ENCODE measurements at places on chromosomes 5 and 9. TPM values are rescaled to one million over a fixed set of nuclear protein-coding genes. Genes with fewer than 3 reads are reported as not detected.

The RMRP gene
- total RNA-seq, result 4,639 TPM

The GARIN3 gene
- not detected for total RNA-seq

DNA sequence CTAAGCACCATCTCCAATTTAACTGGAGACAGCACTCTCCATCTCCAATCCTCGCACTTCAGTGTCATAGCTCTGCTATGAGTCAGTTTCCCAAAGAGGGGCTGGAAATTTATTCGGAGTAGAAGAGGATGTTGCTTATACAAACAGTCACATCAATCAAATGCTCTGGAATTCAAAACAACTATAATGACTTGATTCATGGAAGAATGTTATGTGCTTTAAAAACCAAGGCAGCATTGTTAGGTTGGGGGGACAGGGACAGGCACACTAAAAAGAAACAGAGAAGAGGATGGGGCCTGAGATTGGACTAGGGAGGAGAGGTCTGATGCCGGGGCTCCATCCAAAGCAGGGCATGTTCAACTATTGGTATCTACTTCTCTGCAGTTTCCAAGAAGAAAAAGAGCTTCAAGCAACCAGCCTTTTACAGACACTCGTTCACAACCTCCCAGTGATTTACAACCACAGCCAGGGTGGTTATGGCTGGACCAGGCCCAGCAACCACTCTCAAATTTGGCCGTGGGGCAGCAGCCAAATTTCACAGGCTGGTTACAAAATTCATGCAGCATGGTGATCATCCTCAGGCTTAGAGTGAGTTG is 117.5 kb upstream of the ZNF366 start:
- DNase-seq, result peak; percentile 22

DNA sequence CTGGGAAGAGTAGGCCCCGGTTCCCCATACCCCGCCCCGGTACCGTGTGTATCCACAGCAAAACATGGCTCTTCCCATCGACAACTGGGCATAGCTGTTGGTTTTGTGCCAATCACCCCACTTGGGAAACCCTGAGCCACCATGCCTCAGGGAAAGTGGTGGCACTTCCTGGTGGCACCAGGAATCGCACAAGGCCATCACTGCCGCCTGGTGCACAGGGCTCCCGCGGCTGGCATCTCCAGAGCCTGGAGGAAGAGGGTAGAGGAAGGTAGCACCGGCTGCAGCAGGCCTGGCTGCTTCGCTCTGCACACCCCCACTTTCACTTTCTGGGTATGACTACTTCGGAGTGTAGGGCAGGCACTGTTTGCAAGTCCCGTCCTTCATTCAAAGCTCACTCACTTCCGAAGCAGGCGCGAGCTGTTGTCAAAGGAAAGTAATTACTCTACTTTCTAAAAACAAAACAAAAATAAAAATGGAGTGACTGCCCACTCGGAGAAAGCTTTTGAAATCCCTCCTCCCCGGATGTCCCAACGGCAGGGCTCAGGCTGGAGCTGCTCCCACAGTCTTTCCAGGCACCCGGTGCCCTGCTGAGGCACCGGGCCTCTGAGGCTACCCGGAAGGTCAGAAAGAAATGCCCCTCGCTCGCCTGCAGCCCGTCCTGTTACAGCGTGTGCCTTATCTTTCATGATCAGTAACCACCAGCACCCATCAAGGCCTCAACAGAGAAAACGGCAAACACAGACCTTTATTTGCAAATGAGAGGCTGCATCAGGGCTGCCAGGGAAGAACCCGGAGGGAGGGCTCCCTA is 2.0 kb downstream of the BRD3 start:
- DNase-seq, result no peak

- no peak for DNase-seq
Observed at GRCh38 chr5:37951946-37952721, 112.3 kb upstream of the GDNF start.

GRCh38 chr9:15116130-15116580 is 190.9 kb downstream of the TTC39B start:
- DNase-seq, result no peak

DNA sequence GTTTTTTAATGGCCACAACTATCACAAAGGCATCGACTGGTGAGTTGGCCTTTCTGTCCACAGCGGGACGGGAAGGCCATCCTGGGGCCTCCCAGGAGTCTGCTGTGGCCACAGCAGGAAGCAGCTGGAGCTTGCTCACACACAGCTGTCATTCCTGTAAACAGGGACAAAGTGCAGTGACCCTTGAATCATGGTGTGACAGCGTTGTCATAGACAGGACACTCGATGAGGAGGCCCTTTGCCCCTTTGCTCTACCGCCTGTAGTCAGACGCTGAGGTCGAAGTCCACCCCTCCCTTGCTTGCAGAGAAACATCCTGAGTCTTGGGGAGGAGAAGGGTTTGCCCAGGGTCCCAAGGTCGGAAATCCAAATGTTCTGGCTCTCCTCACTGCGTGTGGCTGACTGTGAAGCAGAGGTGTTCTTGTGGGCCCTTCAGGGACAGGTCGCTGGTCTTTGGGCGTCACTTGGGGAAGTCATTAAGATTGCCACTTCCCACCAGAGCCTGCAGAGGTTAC is 35.1 kb downstream of the NDST1 start:
- DNase-seq, result no peak

DNA sequence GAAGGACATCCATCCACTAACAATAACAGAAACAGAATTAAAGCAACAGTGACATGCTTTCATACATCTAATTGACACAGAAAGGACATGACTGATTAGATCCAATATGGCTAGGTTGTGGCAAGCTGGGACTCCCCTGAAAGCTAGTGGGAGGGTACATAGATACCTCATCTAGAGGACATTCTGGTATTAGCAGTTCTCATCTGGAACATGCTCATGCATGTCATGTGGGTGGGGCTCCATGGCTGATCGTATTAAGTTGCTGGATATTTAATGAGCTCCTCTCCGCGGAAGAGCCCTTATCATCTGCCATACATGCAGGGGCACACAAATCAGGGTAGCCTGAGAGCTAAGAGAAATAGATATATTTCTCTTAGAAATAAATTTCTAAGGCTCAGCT is 358.9 kb downstream of the ICE1 start:
- DNase-seq, result no peak

GRCh38 chr5:103617913-103618312 is 55.3 kb upstream of the NUDT12 start:
- DNase-seq, result no peak

Data from H4 (cell line).